ENCODE measurements at places on chromosomes 3 and 15.

DNA sequence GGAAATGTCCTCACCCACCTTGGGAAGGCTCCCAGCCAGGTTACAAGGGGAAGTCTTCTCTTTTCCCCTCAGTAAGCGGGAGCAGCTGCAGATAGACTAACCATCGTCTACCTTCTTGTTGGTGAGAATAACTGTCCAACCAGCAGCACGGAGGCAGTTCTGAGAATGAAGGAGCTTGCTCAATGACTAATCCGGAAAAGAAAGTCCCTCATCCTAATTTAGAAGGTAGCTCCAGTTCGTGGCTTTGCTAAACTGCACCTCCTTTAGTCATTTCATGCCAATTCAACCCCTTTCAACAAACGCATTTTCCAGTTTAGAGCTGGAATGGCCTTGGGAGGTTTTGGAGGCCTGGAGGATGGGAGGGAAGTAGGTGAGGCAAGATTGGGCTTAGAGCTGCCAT lies 527.4 kb upstream of the PROK2 start:
- no peak for DNase-seq

DNA sequence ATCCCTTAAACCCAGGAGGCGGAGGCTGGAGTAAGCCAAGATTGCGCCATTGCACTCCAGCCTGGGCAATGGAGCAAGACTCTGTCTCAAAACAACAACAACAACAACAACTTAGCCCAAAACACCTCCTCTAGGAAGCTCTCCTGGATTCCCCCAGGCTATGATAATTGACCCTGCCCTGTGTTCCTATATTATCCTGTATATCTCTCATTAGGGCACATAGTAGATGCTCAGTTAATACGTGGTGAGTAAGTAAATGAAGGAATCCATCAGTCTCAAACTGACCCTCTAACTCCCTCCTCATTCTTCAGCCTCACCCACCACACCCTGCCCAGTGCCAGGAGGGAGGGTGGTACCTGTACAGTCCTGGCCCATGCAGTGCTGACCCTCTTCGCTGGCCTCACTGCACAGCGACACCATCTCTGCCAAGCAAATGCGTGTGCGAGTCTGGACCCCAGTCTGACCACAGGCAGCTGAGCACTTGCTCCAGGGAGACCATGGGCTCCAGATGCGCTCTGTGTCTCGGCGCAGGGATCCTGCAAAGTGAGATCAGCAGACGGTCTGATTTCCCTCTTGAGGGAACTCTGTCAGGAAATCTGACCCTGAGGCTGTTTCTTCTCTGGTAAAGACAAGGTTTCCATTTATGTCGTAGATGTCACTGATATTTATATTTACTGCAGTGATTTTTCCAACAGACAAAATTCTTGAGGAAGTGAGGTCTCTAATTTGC lies 6.2 kb downstream of the CILP start:
- DNase-seq = no peak

DNA sequence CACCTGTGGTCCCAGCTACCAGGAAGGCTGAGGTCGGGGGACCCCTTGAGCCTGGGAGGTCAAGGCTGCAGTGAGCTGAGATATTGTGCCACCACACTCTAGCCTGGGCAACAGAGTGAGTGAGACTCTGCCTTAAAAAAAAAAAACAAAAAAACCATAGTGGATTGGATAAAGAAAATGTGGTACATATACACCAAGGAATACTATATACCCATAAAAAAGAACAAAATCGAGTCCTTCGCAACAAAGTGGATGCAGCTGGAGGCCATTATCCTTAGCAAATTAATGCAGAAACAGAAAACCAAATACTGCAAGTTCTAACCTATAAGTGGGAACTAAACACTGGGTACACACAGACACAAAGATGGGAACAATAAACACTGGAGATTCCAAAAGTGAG lies 20.6 kb upstream of the ARF4 start:
- DNase-seq = no peak

DNA sequence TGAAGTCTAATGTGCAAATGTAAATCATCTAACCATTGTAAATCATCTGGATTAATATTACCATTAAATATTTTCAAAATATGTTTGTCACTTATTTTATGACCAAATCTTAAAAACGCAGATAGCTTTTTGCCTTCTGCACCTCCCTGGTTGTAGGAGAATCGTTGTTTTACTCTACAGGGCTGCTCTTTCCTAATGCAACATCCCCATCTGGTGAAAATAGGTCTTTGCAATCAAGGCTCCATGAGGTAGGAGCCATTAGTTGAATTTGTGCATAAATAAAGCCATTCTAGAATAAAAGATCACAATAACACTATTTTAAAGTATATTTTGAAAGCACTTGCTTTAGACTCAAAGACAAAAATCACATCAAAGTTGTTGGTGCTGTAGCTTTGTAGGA lies 535.6 kb upstream of the AGTR1 start:
- DNase-seq = no peak

GRCh38 chr3:182083112-182083511 lies 371.4 kb downstream of the SOX2 start:
- DNase-seq = no peak

DNA sequence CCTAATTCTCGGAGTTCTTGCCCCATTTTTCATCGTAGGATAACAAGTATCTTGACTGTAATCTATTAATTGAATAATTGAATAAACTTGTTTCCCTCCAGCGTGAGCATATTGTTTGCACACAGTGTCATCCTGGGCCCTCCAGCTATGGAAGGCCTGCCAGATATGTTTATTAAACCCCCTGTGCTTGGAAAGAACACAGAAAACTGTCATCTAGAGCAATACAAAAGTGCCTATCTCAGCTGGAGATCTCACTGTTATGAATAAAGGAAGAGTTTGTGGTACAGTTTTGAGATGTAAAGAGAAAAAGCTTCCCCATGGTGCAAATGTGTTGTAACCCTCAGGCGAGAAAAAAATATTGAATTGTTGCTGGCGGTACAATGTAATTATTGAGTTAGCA lies 405.9 kb downstream of the SOX2 start:
- DNase-seq = no peak

DNA sequence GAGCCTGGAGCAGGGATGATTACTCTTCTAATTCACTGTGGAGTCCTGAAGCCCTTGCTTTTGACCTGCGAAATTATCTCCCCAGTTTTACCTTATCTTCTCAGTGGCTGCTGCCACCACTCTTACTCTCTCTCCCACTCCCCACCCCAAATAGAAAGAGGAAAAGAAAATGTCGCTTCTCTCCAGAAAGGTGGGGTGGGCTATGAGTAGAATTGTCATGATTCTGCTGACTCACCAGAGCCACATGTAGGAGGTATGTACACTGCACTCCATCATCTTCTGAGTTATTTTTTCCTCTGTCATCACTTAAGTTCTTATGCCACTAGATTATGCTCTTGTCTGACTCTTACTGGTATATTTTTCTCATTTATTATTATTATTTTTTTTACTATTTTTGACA lies 43.9 kb upstream of the TMEM158 start:
- no peak for DNase-seq

- DNase-seq = no peak
Observed at GRCh38 chr15:94277485-94277884, 46.1 kb downstream of the MCTP2 start.

GRCh38 chr3:57126244-57126643 lies 38.9 kb downstream of the IL17RD start:
- no peak for DNase-seq

DNA sequence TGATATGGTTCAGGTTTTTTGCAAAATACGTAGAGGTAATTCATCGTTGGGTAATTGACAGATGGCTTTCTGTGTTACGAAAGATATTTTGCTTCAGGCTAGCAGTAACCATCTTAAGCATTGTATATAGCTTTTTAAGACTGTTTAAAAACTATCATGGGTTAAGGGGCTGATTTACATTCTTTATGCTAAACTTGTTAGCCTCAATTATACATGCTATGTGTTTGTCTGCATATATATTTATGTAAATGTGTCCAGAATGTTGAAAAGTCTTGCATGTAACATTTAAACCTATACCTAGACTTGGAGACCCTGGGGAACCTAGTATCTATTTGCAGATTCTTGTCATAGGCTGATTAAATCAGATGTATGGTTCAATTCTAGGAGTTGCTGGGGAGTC lies 11.1 kb upstream of the P2RY14 start:
- DNase-seq = no peak

DNA sequence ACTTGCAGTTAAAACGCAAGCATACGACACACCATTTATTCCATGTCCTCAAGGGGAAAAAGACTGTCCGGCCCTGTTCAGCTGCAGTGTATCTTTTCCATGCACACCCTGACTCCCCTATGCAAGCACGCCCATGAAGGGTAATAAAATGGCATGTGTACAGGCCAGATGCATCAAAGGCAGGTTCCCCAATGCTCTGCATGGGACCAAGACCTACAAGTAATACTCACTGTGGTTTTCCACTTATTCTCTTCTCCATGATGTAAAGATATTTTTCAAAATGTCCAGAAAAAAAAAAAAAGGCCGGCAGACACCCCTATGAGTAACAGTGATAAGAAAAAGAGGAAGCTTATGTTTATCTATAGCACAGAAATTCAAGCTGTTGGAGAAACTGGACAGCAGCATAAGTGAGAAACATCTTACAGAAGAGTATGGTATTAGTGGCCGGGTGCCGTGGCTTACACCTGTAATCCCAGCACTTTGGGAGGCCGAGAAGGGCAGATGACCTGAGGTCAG lies 70.8 kb downstream of the MCF2L2 start:
- no peak for DNase-seq

Data from activated CD4-positive, alpha-beta T cell treated with anti-CD3 and anti-CD28 coated beads for 1 hour (primary cell).